ENCODE measurements at places on chromosomes 12 and 14. TPM values are rescaled to one million over a fixed set of nuclear protein-coding genes. Genes with fewer than 3 reads are reported as not detected.

DNA sequence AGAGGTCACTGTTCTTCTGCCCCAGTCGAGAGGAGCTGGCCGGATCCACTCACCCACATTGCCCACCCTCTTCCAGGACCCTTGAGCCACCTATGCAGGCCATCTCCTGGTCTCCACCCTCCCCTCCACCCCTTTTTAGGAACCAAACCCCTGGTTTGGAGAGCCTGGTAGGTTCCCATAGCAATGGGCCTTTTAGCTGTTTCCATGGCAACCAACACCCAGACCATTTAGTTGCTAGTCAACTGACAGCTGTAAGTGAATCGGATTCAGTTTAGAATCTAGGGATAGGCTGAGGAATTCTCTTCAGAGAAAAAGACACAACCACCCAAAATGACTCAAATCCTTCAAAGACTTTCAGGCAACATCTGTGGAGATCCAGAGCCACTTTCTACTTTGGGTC lies 16.5 kb downstream of the NPC2 start:
- DNase-seq = peak; percentile 8

DNA sequence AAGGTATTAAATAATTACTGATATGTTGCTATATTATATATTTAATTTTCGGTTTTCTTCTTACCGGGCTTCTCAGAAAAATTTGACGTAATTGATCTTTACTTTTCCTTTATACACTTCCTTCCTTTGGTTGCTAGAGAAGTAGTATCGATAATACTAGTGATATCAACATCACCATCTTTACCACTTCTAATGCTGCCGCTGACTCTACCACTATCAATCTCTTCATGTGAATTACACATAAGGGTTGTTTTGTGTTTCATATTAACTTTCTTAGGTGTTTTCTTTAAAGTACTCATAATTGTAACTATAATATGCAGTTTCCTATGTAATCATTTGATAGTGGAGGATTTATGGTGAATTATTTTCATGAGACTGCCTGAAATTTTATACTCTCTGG lies 30.9 kb upstream of the KLRF1 start:
- no peak for DNase-seq

GRCh38 chr12:100229036-100229635 lies 28.5 kb downstream of the ACTR6 start:
- DNase-seq = no peak

Gene CPM
- total RNA-seq = 1.7 TPM

Gene ALDH1L2
- total RNA-seq = 9.7 TPM
